Endothelial cell (in vitro differentiated cells): ENCODE measurements at places on chromosomes 2 and 18.

- DNase-seq, result no peak
Observed at GRCh38 chr2:158255257-158255656, 153.6 kb downstream of the UPP2 start.

- no peak for DNase-seq
Observed at GRCh38 chr2:186590350-186590758, 498 bp downstream of the ITGAV start.

- no peak for DNase-seq
Observed at GRCh38 chr2:231583982-231584381, 8.7 kb upstream of the TEX44 start.

DNA sequence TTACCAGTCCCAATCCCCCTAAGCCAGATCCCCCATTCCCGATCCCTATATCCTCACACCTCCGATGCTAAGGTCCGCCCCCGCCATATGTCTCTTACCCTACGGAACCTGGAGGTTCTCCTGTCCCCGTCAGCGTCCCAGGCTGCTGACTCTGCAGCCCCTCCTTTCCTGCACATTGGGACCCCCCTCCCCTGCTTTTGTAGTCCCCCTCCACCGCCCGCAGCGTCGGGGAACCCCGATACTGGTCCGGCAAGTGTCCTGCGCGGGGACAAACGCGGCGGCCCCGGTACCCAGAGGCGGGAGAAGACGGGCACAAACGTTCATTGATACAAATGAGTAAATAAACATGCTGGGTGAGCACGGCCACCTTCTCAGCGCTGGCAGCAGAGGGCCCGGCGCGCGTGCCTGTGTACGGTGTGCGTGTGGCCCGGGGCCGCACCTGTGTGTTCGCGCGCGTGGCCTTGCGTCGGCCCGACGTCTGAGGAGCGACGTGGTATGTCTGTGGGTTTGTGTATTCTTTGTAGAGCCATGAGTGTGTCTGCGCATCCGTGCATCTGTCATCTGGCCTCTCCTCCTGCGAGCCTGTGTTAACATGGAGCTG is 2.0 kb upstream of the CYP26B1 start:
- DNase-seq, result no peak

DNA sequence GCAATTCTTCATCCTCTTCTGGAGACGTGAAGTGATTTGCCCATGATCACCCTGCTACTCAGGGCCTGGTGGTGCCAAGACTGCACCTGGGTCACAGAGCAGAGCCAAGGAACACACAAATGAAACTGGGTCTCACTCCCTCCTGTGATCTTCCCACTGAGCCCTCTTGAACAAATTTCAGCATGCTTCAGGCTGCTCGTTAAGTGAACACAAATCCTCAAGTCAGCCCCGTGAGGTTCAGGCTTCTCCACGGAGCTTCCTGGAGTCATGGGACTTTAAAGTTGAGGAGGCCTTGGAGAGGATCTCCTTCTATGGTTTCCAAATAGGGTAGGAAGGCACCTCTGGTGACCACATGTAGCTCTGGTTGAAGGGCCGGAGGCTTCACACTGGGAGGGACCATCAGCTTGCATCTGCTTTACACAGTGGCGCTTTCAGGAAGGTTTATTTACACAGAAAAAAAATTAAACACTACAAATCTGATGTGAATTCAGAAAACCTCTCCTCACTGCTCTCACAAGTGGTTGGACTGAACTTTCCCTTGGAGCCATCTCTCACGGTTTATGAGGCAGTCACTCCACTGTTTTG is 255.4 kb downstream of the LOXHD1 start:
- DNase-seq, result no peak

DNA sequence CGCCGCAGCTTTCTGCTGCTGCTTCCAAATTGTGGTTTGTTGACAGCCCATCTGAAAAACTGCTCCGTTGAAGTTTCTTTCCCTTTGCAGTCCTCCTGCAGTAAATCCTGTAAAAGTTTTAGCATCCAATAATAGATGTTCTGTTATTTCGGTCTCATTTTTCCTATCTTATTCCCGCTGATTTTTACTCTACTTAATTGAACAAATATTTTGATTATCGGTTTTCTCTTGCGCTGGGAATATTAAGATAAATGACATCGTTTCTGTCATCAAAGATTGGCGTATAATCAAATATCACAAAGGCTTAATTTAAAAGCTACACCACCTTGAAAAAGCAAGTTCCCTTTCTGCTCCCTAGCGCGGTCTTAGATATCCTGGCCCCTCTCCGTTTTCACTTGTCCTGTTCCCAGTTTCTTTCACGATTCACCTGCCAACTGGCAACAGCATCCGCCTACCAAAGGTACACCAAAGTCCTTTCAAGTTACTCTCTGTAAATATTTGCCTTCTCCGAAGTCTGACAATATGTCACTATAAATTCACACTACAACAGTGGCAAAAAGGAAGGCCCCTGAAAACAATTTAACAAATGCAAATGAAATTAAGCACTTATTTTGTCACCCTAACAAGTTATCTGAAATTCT is 1.0 kb upstream of the STRN start:
- DNase-seq, result no peak

GRCh38 chr2:176494949-176495353 is 225.7 kb downstream of the MTX2 start:
- DNase-seq, result no peak

GRCh38 chr2:191777351-191777750 is 69.5 kb downstream of the CAVIN2 start:
- DNase-seq, result no peak

GRCh38 chr2:111678651-111679050 is 205.3 kb downstream of the ANAPC1 start:
- DNase-seq, result no peak

DNA sequence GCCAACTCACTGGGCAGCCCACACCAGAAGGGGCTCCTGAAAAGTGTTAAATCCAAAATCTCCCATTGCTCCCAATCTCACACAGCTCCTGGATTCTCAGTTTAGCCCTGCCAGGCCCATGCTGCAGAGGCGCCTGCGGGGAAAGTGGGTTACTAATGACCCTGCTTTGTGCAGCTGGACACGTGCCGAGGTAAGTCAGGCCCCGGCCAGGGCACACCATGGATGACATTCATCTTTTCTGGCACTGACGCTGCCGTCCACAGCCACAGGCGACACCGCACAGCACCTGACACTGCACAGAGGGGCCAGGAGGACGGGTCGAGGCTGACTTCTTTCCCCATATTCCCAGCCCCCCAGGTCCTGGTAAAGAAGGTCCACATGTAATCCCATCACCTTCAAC is 193.5 kb downstream of the EIPR1 start:
- DNase-seq, result no peak
